ENCODE measurements at places on chromosomes 4 and X.

DNA sequence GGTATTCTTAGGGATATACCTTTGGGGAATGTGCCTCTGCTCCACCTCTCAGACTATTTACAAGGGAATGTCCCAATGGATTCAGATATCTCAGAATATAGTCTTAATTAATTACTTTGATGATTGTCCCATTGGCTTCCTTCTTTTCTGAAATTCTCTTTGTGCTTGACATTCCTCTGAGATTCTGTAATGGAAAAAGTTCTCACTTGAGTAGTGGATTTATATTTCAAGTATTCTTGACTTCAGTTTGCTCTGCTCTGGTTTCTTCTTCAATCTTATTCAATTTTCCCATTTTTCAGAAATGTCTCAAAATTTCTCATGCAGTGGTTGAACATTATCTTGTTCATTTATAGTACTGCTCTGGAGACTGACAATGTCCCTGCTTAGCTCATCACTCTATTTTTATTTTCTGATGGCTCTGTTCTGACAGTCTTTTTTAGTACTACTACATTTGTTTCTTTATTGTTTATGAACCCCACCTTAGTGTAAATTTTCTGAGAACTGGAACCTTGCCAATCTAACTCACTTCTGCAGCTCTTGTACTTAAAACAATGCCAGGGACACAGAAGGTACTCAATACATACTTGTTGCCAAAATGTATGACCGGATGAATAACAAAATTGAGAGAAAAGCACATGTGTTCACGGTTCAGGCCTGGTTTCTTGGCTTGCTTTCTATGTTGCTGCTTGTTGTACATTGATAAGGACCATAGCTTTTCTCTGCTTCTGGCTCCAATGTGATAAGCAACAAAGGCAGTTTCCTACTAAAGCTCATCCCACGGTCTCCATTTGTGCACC, 471.7 kb downstream of the GASK1B start:
- no peak overlapping the region for H3K4me3 ChIP-seq
- no peak for DNase-seq
- H3K36me3 ChIP-seq, result no peaks in the 10 kb centered on the region
- H3K27ac ChIP-seq, result no peak overlapping the region
- no peaks in the 10 kb centered on the region for H3K4me1 ChIP-seq
- H3K27me3 ChIP-seq, result no peaks in the 10 kb centered on the region

GRCh38 chrX:154379569-154379951, 465 bp downstream of the EMD start:
- peak overlapping the region; percentile 78 for H3K4me3 ChIP-seq
- H3K36me3 ChIP-seq, result peaks cover 16% of the 10 kb centered on the region
- no peaks in the 10 kb centered on the region for H3K27me3 ChIP-seq
- H3K27ac ChIP-seq, result peak overlapping the region; percentile 64
- H3K4me1 ChIP-seq, result peaks cover 12% of the 10 kb centered on the region
- no peak for DNase-seq

DNA sequence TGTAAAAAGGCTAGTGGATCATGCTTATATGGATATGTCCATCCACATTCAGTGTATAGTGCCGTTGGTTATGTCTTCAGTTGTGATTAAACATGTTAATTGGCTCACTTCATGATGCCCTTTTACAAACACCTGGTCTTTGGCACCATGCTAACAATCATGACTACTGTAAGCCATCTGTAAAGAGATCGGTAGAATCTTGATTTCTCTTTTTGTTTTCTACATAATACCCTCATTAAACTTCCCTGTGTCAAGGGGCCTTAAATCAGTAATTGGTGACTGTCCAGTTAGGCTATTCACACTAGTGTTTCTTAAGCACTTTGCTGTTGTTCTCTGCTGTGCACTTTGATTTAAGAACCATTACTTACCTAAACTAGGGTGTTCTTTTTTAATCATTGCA, 475.2 kb downstream of the RPA4 start:
- no peak overlapping the region for H3K27ac ChIP-seq
- no peak for DNase-seq
- no peak overlapping the region for H3K4me3 ChIP-seq

DNA sequence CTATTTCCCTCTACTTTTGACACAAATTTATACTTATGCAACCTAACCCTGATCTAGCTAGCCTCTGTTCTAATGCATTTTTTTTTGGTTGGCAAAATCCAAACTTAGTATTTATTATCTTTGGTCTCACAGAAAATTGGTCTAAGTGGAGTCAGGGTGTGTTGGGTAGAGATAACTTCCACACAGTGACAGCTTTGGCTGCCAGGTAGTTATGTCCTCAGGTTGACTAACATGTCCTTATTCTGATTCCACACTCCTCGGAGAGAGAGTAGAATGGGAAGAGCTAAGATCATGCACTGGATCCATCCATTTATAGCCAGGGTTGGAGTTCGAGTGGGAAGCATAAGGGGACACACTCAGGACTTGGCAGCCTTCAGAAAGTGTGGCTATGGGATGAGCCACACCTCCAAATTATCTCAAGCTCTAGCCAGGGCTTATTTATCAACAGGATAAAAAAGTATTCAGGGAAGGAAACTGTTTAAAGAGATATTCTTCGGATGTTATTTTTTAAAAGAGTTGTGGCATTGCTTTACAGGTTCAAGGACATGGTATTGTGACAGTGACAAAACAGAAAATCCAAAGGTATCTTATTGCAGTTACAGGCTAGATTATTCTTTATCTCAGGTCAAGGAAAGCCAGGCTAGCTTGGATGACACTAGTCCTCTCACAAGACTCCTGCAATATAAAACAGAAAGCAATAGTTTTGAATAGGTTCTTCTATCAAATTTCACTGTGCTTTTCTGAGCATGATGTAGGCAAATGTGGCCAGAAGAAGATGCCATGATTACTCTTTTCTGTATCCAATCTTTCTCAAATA, 51.5 kb downstream of the NPY1R start:
- no peak for DNase-seq
- H3K4me1 ChIP-seq, result no peaks in the 10 kb centered on the region
- no peaks in the 10 kb centered on the region for H3K27me3 ChIP-seq
- H3K27ac ChIP-seq, result no peak overlapping the region
- H3K4me3 ChIP-seq, result no peak overlapping the region
- no peaks in the 10 kb centered on the region for H3K36me3 ChIP-seq

- peak overlapping the region; percentile 69 for H3K27ac ChIP-seq
- DNase-seq, result no peak
- no peaks in the 10 kb centered on the region for H3K27me3 ChIP-seq
These were observed 25.0 kb downstream of the COL4A5 start for GRCh38 chrX:108464604-108465003.

DNA sequence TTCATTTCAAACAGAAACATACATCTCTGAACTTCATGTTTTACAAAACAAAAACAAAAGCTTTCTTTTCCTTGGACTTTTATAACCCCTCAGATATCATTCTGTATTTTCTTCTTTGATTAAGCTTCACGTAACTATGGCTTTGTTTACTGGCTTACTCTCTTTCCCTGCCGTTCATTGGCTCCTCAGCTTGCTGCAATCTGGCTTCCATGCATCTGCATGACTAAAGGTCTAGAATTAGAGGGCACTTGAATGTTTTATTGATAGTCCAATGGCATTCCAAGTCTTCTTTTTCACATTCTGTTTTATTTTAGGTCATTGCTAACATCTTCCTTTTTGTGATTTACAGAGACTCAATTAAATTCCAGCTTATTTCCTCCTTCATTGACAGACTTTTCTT, 487.6 kb downstream of the GRXCR1 start:
- H3K4me1 ChIP-seq, result no peaks in the 10 kb centered on the region
- no peaks in the 10 kb centered on the region for H3K36me3 ChIP-seq
- DNase-seq, result no peak
- no peak overlapping the region for H3K27ac ChIP-seq
- no peak overlapping the region for H3K4me3 ChIP-seq
- no peaks in the 10 kb centered on the region for H3K27me3 ChIP-seq

DNA sequence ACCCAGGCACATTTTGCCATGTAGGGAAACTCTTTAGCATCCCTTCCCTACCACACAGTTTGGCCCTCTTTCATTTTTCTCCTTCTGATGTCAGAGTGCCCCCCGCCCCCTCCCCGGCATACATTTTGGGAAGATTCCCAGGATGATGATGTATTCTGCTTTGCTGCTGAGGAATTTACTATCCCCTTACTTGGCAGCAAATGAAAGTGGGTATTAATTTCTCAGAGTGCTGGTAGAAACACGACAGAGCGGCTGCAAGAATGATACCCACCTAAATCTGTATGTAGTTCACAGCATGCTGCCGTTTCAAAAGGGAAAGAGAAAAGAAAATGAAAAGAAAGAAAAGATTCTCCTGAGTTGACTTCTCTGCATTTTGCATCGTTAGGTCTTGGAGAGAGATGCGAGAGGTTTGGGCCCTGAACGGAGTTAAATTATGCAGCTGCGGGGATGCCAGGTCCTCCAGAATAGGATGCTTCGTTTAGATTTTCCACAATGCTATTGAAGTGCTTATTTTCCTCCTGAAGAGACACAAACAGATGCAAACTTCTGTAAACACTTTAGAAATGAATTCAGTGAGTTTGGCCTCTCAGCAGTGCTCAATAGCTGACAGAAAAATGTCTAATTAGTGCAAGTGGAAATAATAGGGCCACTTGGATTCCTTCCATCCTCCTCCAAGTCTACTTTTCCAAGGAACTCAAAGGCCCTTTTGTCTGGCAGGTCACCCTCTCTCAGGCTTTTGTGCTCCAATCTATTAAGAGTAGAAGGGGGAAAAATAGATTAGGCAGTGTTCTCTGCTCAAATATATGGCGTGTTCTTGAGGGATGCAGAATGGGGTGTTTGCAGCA, 106.2 kb downstream of the ALPK1 start:
- no peaks in the 10 kb centered on the region for H3K36me3 ChIP-seq
- no peaks in the 10 kb centered on the region for H3K4me1 ChIP-seq
- no peak overlapping the region for H3K4me3 ChIP-seq
- no peaks in the 10 kb centered on the region for H3K27me3 ChIP-seq

- no peak overlapping the region for H3K27ac ChIP-seq
- H3K36me3 ChIP-seq, result no peaks in the 10 kb centered on the region
- DNase-seq, result no peak
- H3K4me3 ChIP-seq, result no peak overlapping the region
These were observed 88.5 kb downstream of the FRAS1 start for GRCh38 chr4:78145622-78146021.

- peaks cover 73% of the 10 kb centered on the region for H3K36me3 ChIP-seq
- H3K27ac ChIP-seq, result no peak overlapping the region
- no peak overlapping the region for H3K4me3 ChIP-seq
- DNase-seq, result no peak
These were observed 58.3 kb downstream of the PCGF3 start for GRCh38 chr4:763922-764321.

GRCh38 chr4:137417676-137418075, 114.6 kb downstream of the PCDH18 start:
- H3K4me3 ChIP-seq, result no peak overlapping the region
- no peak for DNase-seq
- H3K27ac ChIP-seq, result no peak overlapping the region
- no peaks in the 10 kb centered on the region for H3K27me3 ChIP-seq

- H3K27me3 ChIP-seq, result no peaks in the 10 kb centered on the region
- no peak overlapping the region for H3K4me3 ChIP-seq
- no peak for DNase-seq
- no peak overlapping the region for H3K27ac ChIP-seq
- no peaks in the 10 kb centered on the region for H3K4me1 ChIP-seq
These were observed 156.2 kb upstream of the SLC7A11 start for GRCh38 chr4:138398322-138398721.

- no peak overlapping the region for H3K4me3 ChIP-seq
- DNase-seq, result no peak
- no peak overlapping the region for H3K27ac ChIP-seq
- peaks cover 1% of the 10 kb centered on the region for H3K4me1 ChIP-seq
- H3K27me3 ChIP-seq, result no peaks in the 10 kb centered on the region
These were observed 372.2 kb downstream of the ADAM29 start for GRCh38 chr4:175290401-175290800.

GRCh38 chr4:13294961-13295605, 189.1 kb downstream of the RAB28 start:
- no peaks in the 10 kb centered on the region for H3K27me3 ChIP-seq
- DNase-seq, result peak; percentile 3
- no peak overlapping the region for H3K27ac ChIP-seq
- no peak overlapping the region for H3K4me3 ChIP-seq
- no peaks in the 10 kb centered on the region for H3K4me1 ChIP-seq

GRCh38 chr4:96776920-96777527, 937.1 kb downstream of the PDHA2 start:
- H3K4me3 ChIP-seq, result no peak overlapping the region
- no peaks in the 10 kb centered on the region for H3K36me3 ChIP-seq
- no peak overlapping the region for H3K27ac ChIP-seq
- H3K4me1 ChIP-seq, result no peaks in the 10 kb centered on the region

DNA sequence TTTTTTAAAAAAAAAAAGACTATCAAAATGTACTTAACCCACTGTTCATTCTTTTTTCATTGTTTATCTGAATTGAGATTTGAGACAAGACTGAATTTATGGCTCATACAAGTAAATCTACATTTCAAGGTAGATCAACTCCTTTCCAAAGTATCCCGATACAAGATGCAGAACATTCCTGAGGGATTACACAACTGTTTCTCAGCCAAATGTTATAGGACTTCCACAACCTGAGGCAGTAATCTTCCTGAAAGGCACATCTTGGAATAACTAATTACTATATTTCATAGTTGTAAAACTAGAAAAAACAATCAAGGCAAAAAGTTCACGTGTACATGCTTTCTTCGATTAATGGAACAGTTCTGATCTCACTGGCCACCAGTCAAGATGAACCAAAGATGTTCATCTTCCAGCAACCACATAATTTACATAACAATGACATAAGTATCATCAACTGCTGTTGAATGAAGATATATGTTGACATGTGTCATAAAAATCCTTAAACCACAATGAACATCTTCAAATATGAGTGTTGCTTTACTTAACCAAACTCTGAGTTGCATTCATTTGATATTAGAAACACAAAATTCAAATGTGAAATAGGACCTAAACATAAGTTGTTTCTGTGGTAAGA, 225.2 kb upstream of the DKK2 start:
- no peaks in the 10 kb centered on the region for H3K36me3 ChIP-seq
- H3K27me3 ChIP-seq, result no peaks in the 10 kb centered on the region
- H3K4me1 ChIP-seq, result no peaks in the 10 kb centered on the region
- no peak for DNase-seq
- no peak overlapping the region for H3K4me3 ChIP-seq

DNA sequence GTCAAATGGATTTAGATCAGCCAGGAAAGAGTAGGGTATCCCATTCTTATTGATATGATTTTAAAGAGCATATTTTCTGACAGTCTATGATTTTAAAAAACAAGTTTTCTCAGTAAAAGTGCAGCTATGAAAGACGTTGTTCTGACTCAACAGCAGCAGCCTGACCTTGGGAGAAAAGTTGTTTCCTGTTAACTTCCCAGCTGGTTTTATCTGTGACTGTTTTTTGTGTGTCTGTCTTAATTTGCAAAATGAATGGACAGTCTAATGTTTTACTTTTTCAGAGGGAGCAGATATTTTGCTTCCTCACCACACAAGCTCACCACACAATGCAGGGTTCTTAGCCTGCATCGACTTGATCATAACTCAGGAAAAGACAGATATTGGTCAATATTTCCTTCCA, 764 bp upstream of the MTHFD2L start:
- H3K27me3 ChIP-seq, result no peaks in the 10 kb centered on the region
- peaks cover 2% of the 10 kb centered on the region for H3K36me3 ChIP-seq
- peak overlapping the region; percentile 89 for H3K4me3 ChIP-seq
- peak; percentile 80 for DNase-seq
- H3K27ac ChIP-seq, result peak overlapping the region; percentile 87

GRCh38 chrX:18970465-18970864, 13.4 kb downstream of the PHKA2 start:
- H3K36me3 ChIP-seq, result no peaks in the 10 kb centered on the region
- H3K27me3 ChIP-seq, result peaks cover under 1% of the 10 kb centered on the region
- H3K4me3 ChIP-seq, result no peak overlapping the region
- DNase-seq, result peak; percentile 22
- no peak overlapping the region for H3K27ac ChIP-seq

GRCh38 chr4:64095398-64095797, 313.9 kb downstream of the TECRL start:
- no peak overlapping the region for H3K4me3 ChIP-seq
- no peaks in the 10 kb centered on the region for H3K4me1 ChIP-seq
- H3K27ac ChIP-seq, result no peak overlapping the region
